ENCODE measurements at places on chromosomes 12 and 14.

- DNase-seq, result no peak
Observed at GRCh38 chr12:7499636-7500035, 3.9 kb downstream of the CD163 start.

DNA sequence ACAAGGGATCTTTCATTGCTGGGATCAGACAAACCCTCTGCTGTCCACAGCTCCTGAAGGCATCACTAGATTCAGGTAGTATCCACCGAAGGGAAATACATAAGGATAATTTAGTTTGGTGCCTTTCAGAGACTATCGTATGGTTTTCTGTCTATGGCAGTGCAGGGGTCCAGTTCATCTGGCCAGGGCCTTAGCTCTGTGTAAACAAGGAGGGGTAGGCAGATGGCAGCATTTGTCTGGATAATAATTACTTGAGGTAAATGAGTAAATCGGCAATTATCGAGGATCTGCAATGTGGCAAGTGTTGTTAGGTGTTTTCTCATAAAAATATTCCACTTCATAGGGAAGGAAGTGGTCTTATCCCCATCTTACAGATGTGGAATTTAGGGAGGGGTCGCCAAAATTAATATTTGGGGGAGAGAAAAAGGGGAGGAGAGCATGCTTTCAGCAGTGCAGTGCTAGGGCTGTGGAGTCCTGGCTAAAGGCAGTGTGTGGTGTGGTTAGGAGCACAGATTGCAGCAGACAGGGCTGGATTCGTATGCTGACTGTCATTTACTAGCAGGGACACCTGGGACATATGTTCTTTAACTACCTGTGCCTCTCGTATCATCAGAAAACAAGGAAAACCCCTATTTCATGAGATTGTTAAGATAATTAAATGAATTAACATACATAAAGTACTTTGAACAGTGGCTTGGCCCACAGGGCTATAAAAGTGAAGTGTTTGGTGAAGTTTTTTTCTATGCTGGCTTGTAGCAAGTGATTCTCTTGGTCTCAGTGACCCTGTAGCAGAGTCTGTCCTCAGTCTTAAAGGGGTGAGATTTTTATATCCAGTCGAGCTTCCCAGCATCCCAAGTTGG is 27.1 kb downstream of the RASSF8 start:
- DNase-seq, result no peak

DNA sequence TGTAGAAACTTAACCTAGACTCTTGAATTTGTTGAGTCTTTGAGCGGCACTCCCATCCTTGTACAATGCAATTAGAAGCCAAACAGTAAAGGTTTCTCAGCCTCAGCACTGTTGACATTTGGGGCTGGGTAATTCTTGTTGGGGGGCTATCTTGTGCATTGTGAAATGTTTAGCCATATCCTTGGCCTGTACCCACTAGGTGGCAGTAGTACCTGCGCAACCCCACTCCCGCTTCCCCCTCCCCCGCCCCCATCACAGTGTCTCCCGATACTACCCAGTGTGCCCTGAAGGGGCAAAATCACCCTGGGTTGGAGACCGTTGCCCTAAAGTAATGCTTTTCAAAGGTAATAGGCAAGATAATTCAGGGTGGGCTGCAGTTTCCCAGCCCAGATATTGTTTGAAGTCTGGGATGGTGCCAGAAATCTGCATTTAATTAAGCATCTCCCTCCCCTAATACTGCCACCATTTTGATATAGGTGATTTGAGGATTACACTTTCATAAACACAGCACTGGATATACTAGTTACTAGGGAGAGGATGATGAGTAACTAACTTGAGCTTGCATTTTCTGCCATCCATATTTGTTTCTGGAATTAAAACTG is 1.8 kb downstream of the COX6A1 start:
- peak; percentile 63 for DNase-seq

DNA sequence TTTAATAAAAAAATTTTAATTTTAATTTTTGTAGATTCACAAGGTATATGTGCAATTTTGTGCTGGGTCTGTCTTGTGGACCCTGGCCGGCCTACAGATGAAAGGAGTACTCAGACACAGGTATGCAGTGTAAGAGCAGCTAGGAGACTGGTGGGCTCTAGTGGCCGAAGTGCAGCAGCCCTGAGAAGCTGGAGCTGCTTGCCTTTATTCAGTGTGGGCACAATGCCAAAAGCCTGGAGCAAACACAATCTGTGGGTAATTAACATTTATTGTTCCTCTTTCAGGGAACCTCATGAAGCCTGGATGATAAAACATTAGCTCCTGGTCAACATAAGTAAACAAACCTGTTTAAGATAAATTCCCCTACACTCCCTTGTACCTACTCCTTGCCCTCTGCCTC is 135.7 kb upstream of the SEL1L start:
- DNase-seq, result no peak

DNA sequence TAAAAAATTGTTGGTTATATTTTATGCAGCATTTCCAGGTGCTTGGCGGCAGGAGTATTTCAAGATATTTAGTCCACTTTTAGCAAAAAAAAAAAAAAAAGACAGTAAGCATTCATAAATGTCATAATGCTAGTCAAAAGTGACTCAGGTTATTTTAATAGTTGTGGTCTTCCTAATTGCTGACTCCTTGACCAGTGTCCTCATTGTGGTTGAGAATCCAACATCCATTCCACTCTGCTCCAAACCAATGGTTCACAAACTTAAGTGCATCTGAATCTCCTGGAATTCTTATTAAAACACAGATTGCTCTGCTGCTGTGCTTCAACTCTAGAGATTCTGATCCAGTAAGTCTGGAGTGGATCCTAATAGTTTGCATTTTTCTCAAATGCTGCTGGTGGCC is 71.4 kb downstream of the AKAP6 start:
- DNase-seq, result no peak

Measured in stimulated activated CD8-positive, alpha-beta memory T cell treated with anti-CD3 and anti-CD28 coated beads, Interleukin-2, amount 100 ng/mL, for 1 hour (primary cell).